ENCODE measurements at places on chromosomes 5 and 9.

- DNase-seq: peak; percentile 75
Observed at GRCh38 chr9:95462249-95463147, 54.3 kb downstream of the PTCH1 start.

GRCh38 chr5:109689740-109690241 is at the start of gene MAN2A1:
MAN2A1 (plus strand) TSS chr5:109689927; CDS start chr5:109690418, 491 bp downstream.
- DNase-seq: peak; percentile 63

DNA sequence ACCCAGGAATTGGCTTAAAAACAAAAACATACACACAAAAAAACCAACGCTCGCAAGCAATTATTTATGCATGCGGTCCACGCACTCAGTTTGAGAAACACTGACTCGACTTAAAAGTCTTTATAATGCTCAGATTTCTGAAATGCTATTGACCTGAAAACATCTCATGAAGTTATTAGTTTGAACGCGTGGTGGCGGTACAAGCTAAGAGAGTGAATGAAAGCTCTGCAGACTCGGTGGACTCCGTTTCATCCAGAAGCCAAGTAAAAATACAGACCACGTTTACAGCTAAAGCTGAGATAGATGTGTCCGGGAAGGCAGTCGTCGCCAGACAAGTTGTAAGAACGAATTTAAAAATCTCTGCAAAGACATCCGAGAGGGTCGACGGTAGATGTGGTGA is at the start of gene PCDHB6:
Gene PCDHB6 (plus strand): TSS at position 246 of the 400 bp plus-strand sequence. CDS start 201 bp downstream, outside the sequence.
- no peak for DNase-seq

DNA sequence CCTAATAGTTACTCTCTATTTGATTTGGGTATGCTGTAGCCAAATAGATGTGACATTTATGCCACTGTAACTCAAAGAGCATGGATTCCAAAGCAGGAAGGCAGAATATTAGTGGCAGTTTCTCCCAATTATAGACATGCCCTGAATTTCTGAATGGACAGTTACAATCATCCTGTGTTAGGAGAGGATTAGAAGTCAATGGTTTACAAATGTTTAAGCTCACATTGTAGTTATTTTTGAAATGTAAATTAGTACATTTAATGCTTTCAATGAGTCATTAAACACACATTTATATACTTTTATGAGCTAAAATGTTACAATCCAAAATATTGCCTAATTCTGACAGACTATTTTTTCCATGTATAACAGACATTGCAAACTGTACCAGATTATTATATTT is 62.3 kb upstream of the CDH18 start:
- no peak for DNase-seq

- DNase-seq: no peak
Observed at GRCh38 chr9:70091103-70091502, 47.5 kb downstream of the MAMDC2 start.
